ENCODE measurements at places on chromosomes 11 and 22.

DNA sequence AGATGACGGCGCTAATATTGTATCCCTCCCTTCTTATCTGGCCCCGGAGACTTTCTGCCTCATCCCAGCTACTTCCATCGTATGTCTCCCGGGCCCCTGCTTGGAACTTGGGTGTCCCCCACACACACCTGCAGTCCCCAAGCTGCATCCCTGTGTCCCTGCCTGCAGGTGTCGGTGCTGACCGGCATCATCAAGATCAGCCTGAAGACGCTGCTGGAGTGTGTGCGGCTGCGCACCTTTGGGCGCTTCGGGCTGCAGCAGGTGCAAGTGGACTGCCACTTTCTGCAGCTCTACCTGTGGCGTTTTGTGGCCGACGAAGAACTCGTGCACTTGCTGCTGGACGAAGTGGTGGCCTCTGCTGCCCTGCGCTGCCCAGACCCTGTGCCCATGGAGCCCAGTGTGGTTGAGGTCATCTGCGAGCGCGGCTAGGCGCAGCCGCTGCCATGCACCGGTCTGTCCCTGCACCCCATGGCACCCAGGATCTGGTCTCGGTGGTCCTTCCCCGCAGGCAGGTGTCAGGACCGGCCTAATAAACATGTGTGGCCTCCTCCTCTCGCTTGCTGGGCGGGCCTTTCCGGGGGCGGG is 421 bp upstream of the TM7SF2 start:
- H3K27ac ChIP-seq: peak overlapping the region; percentile 98
- peaks cover 33% of the 10 kb centered on the region for H3K4me1 ChIP-seq
- H3K4me3 ChIP-seq: peak overlapping the region; percentile 95
- H3K36me3 ChIP-seq: peaks cover 27% of the 10 kb centered on the region
- no peaks in the 10 kb centered on the region for H3K27me3 ChIP-seq

- H3K4me1 ChIP-seq: peaks cover 8% of the 10 kb centered on the region
- no peak overlapping the region for H3K4me3 ChIP-seq
- H3K36me3 ChIP-seq: no peaks in the 10 kb centered on the region
Observed at GRCh38 chr11:68302256-68302655, 10.1 kb upstream of the LRP5 start.

- no peak overlapping the region for H3K27ac ChIP-seq
- H3K36me3 ChIP-seq: peaks cover 1% of the 10 kb centered on the region
- H3K27me3 ChIP-seq: no peaks in the 10 kb centered on the region
- no peak overlapping the region for H3K4me3 ChIP-seq
Observed at GRCh38 chr11:134343646-134344045, 11.9 kb downstream of the GLB1L2 start.

DNA sequence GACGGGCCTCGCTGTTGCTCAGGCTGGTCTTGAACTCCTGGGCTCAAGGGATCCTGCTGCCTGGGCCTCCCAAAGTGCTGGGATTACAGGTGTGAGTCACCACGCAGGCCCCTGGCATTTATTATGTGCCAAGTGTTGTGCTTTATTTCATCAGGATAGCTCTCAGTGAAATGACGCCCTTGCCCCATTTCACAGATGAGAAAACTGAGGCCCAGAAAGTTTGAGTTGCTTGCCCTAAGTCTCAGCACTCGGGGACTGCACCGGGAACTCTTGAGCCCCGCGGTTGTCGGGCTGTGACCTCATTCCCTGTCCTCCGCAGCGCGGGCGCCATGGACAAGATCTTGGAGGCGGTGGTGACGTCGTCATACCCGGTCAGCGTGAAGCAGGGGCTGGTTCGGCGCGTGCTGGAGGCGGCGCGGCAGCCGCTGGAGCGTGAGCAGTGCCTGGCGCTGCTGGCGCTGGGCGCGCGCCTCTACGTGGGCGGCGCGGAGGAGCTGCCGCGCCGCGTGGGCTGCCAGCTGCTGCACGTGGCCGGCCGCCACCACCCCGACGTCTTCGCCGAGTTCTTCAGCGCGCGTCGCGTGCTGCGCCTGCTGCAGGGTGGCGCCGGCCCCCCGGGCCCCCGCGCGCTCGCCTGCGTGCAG is 7.3 kb downstream of the USP35 start:
- peaks cover 22% of the 10 kb centered on the region for H3K4me1 ChIP-seq
- no peaks in the 10 kb centered on the region for H3K36me3 ChIP-seq
- H3K27ac ChIP-seq: peak overlapping the region; percentile 38
- DNase-seq: no peak

DNA sequence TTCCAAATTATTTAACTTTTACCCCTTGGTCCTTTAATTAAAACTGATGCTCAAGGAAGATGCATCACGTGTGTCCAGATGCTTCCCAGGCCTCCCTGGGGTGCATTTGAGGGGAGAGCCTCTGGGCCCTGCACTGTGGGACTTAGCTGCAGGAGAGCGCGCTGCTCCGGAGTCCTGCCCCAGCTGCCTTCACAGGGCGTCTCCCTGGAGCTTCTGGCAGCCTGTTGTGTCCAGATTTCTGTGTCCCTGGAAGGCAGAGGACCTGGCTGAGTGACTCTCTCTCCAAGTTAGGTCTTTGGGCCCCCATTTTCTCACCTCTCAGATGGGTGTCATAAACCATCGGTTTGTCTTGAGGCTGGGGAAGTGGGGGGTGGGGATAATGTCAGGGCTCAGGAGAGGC is 3.0 kb downstream of the ARHGAP8 start:
- DNase-seq: no peak
- H3K4me3 ChIP-seq: no peak overlapping the region
- peaks cover 70% of the 10 kb centered on the region for H3K27me3 ChIP-seq
- peaks cover 2% of the 10 kb centered on the region for H3K36me3 ChIP-seq
- H3K4me1 ChIP-seq: peaks cover 4% of the 10 kb centered on the region

GRCh38 chr22:19844377-19845053 is 10.2 kb downstream of the GNB1L start:
- H3K36me3 ChIP-seq: peaks cover 2% of the 10 kb centered on the region
- no peak overlapping the region for H3K27ac ChIP-seq
- no peak for DNase-seq
- H3K4me1 ChIP-seq: peaks cover 26% of the 10 kb centered on the region

GRCh38 chr11:3167143-3168119 is 2.3 kb upstream of the OSBPL5 start:
- peaks cover 4% of the 10 kb centered on the region for H3K36me3 ChIP-seq
- H3K27ac ChIP-seq: no peak overlapping the region
- H3K4me1 ChIP-seq: peaks cover 23% of the 10 kb centered on the region
- H3K4me3 ChIP-seq: no peak overlapping the region

- H3K4me3 ChIP-seq: no peak overlapping the region
- no peaks in the 10 kb centered on the region for H3K36me3 ChIP-seq
- no peak overlapping the region for H3K27ac ChIP-seq
- no peak for DNase-seq
- peaks cover 34% of the 10 kb centered on the region for H3K27me3 ChIP-seq
Observed at GRCh38 chr11:112637876-112638275, 323.3 kb upstream of the NCAM1 start.

GRCh38 chr11:113532697-113533424 is 57.7 kb upstream of the DRD2 start:
- no peak overlapping the region for H3K27ac ChIP-seq
- H3K27me3 ChIP-seq: peaks cover 54% of the 10 kb centered on the region
- no peak overlapping the region for H3K4me3 ChIP-seq
- peak; percentile 43 for DNase-seq
- H3K4me1 ChIP-seq: no peaks in the 10 kb centered on the region

DNA sequence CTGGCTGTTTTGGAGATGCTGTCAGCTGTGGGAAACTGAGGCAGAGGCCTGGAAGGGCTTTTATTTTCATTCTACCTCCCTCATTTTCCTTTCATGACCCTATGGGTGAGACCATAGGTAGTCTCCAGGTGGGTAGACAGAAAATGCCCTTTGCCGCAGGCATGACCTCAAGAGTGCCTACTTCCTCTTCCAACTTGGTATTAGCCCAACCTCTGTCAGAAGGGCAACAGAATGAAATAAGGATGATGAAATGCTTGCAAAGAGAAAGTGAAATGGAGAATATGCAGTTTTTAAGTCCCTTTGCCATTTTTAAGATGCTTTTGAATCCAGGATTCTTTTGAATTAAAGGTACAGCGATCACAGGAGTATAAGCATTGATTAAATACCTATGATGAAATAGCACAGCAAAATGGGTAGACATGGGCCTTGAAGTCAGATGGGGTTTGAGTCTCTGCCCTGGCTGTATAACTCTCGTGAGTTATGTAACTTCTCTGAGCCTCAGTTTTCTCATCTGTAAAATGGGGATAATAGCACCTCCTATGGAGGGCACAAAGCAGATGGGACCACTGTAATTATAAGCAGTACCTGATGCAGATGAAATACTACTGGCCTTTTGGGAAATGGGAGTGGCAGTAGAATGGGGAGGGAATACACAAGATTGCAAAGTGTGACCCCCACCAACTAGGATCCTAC is 3.7 kb downstream of the ASPHD2 start:
- peaks cover 48% of the 10 kb centered on the region for H3K4me1 ChIP-seq
- no peak overlapping the region for H3K4me3 ChIP-seq
- no peaks in the 10 kb centered on the region for H3K27me3 ChIP-seq
- no peak overlapping the region for H3K27ac ChIP-seq

DNA sequence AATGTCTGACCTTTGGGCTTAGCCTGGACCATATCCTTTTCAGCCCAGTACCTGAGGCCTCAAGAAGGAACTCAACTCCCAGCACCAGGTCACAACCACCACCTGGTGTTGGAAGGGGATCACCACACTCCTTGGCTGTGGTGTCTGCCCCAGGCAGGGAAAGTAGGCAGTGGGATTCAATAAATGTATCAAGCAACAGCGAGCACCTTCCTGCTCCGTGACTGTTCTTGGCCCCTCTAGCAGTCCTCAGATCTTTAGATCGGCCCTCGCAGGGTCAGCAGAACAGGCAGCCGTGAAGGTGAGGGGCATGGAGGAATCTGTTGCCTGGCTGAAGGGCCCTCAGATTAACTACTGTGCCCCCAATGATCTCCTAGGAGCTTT is 15.9 kb downstream of the ARFGAP2 start:
- no peak for DNase-seq
- peaks cover 14% of the 10 kb centered on the region for H3K4me1 ChIP-seq
- H3K27me3 ChIP-seq: no peaks in the 10 kb centered on the region
- no peak overlapping the region for H3K27ac ChIP-seq

DNA sequence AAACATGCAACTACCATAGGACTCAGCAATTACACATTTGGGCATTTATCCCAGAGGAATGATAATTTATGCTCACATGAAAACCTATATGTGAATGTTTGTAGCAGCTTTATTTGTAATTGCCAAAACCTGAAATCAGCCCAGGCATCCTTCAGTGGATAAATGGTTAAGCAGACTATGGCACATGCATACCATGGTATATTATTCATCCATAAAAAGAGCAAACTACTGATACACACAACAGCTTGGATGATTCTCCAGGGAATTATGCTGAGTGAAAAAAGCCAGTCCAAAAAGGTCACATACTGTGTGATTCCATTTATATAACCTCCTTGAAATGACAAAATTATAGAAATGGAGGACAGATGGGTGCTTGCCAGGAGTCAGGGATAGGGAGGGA is 86.7 kb downstream of the ALX4 start:
- DNase-seq: no peak
- no peaks in the 10 kb centered on the region for H3K27me3 ChIP-seq
- H3K4me3 ChIP-seq: no peak overlapping the region
- no peak overlapping the region for H3K27ac ChIP-seq

DNA sequence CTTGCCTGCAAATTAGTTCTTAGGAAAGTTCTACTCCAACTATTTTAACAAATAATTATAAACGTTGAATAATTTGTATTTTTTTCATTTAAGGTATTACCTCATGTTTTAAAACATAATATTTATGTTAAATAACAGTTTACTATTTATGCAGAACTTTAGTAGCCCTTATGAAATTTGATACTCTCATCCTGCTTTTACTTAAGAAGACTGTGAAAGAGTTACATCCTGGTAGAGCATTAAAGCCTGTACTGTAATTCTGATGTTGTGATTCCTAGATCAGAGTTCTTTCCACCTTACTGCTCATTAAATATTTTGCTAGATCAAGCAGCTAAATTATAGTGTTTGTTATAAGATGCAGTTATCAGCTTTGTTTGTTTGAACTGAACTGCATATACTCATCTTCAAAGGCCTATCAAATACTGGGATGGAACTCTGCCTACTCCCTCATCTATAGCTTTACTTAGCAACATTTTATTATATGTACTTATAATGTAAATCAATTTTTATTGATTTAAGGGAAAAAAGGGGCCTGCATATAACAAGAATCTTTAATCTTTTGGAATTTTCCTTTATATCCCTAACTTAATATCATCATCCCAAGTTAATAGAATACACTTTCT is 304.2 kb downstream of the DYNC2H1 start:
- no peaks in the 10 kb centered on the region for H3K4me1 ChIP-seq
- DNase-seq: no peak
- H3K27ac ChIP-seq: no peak overlapping the region
- peaks cover 1% of the 10 kb centered on the region for H3K36me3 ChIP-seq
- H3K27me3 ChIP-seq: no peaks in the 10 kb centered on the region

GRCh38 chr22:37309211-37310074 is 27.1 kb downstream of the CYTH4 start:
- peak overlapping the region; percentile 82 for H3K27ac ChIP-seq
- H3K4me3 ChIP-seq: peak overlapping the region; percentile 72
- peaks cover 85% of the 10 kb centered on the region for H3K4me1 ChIP-seq
- H3K36me3 ChIP-seq: peaks cover 41% of the 10 kb centered on the region
- no peaks in the 10 kb centered on the region for H3K27me3 ChIP-seq

DNA sequence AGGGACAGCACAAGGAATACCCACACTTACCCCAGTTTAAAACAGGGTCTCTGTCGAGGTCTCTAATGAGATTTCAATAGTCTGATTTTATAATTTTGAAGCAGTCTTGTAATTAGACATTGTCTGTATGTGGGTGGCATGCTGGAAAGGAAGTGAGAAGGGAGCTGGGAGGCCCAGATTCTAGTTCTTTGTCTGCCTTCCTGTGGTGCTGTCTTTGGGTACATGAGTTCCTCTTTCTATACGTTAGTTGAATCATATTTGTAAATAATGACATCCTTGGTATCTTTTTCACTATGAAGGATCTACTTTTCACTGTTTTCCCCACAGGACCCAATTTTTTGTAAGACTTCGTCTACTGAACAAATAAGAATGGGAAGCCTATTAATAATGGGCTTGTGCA is 42.0 kb upstream of the TENM4 start:
- DNase-seq: no peak
- no peaks in the 10 kb centered on the region for H3K4me1 ChIP-seq
- H3K4me3 ChIP-seq: no peak overlapping the region
- H3K27ac ChIP-seq: no peak overlapping the region

- no peaks in the 10 kb centered on the region for H3K4me1 ChIP-seq
- peaks cover 14% of the 10 kb centered on the region for H3K27me3 ChIP-seq
- H3K4me3 ChIP-seq: no peak overlapping the region
- no peak overlapping the region for H3K27ac ChIP-seq
- DNase-seq: no peak
Observed at GRCh38 chr11:6156628-6157359, 13.3 kb downstream of the OR52B2 start.

- H3K4me1 ChIP-seq: no peaks in the 10 kb centered on the region
- H3K27ac ChIP-seq: no peak overlapping the region
- H3K4me3 ChIP-seq: no peak overlapping the region
- H3K36me3 ChIP-seq: peaks cover 2% of the 10 kb centered on the region
- peaks cover 25% of the 10 kb centered on the region for H3K27me3 ChIP-seq
Observed at GRCh38 chr11:113587308-113587739, 112.1 kb upstream of the DRD2 start.

DNA sequence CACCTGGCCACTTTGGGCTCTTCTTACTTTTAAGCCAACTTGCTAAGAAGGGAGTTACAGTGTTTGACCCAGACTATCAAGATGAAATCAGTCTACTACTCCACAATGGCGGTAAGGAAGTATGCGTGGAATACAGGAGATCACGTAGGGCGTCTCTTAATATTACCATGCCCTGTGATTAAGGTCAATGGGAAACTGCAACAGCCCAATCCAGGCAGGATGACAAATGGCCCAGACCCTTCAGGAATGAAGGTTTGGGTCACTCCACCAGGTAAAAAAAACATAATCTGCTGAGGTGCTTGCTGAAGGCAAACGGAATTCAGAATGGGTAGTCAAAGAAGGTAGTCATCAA is 1.0 kb upstream of the YPEL4 start:
- H3K27me3 ChIP-seq: peaks cover 36% of the 10 kb centered on the region
- H3K4me3 ChIP-seq: no peak overlapping the region
- H3K27ac ChIP-seq: no peak overlapping the region
- peaks cover 13% of the 10 kb centered on the region for H3K36me3 ChIP-seq
